GM12892 (cell line): ENCODE measurements at places on chromosomes 3 and 15.

- peak; percentile 73 for DNase-seq
Measured at GRCh38 chr3:53254509-53255422, 1.1 kb downstream of the TKT start.

DNA sequence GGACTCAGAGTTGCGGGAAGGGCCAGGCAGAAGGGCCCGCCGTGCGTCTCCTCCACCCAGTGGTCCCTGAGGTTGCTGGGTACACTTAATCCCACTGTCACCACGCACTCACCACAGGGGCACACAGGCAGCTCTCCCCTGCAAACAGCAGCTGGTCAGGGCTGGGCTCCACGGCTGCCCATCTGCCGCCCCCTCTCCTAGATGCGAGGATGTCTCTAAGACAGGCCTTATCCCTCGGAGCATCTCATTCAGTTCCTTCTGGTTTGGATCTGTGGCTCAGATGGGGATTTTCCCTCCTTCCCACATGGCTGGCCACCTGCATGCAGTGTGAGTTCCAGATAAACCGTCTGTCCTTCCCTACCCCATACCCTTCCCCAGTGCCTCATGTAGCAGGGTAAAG lies 26.3 kb downstream of the MRPS11 start:
- no peak for DNase-seq

DNA sequence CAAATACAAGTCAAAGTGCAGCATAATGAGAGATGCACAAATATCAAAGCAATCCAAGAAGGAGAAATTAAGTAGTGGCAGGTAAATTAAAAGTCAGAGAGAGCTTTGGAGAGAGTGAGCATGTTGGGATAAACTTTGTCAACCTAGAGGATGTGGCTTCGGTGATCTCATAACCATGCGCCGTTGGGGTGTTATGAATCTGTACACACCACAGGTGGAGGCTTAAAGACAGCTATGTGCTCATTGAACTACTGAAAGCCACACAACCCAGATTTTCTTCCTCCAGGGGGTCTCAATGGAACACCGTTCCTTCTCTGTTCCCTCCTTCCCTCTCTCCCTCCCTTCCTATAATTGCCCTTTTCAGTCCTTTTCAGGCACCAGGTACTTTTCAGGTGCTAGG lies 52.0 kb downstream of the SUCNR1 start:
- no peak for DNase-seq

DNA sequence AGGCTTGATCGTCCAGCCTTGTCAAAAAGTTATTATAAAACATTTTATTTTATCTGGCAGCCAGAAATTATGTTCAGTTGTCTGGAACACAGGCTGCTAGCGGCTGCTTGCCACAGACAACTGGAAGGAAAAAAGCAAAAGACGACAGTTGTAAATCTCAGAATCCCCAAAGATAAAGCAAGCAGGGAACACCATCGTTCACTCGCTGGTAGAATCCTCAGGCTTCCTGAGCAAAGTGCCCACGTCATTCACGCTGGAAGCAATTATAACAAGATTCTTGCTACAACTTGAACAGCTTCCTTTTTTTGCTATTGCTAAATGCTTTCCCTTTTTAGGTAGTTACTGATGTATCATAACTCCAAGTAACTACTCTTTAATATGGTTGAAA lies 33.6 kb downstream of the ADAMTS17 start:
- no peak for DNase-seq
